ENCODE measurements at places on chromosomes 3 and 15. TPM values are rescaled to one million over a fixed set of nuclear protein-coding genes. Genes with fewer than 3 reads are reported as not detected.

DNA sequence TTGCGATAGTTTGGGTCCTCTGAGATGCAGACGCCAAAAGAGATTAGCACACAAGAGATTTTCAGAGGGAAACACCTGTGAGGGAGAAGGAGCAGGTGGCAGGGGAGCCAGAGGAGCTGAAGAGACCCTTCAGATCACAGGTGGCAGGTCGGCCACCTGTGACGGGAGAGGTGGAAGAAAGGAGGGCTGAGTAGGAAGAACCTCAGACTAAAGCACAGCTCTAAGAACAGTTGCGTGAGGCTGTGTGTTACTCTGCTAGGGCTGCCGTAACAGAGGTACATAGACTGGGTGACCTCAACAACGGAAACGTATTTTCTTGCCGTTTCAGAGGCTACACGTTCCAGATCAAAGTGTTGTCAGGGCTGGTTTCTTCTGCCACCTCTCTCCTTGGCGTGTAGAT is 38.5 kb downstream of the C2CD4A start:
- H3K4me1 ChIP-seq, result no peaks in the 10 kb centered on the region
- no peaks in the 10 kb centered on the region for H3K36me3 ChIP-seq

- H3K27ac ChIP-seq, result no peak overlapping the region
- no peak overlapping the region for H3K4me3 ChIP-seq
- no peak for DNase-seq
- no peaks in the 10 kb centered on the region for H3K27me3 ChIP-seq
These were observed 20.9 kb downstream of the KAT2B start for GRCh38 chr3:20060974-20061685.

- DNase-seq, result no peak
- no peaks in the 10 kb centered on the region for H3K27me3 ChIP-seq
- H3K36me3 ChIP-seq, result no peaks in the 10 kb centered on the region
- no peaks in the 10 kb centered on the region for H3K4me1 ChIP-seq
- H3K4me3 ChIP-seq, result no peak overlapping the region
These were observed 24.1 kb downstream of the CRABP1 start for GRCh38 chr15:78364233-78364632.

- no peak for DNase-seq
- no peaks in the 10 kb centered on the region for H3K27me3 ChIP-seq
- no peak overlapping the region for H3K4me3 ChIP-seq
- H3K36me3 ChIP-seq, result no peaks in the 10 kb centered on the region
- no peaks in the 10 kb centered on the region for H3K4me1 ChIP-seq
These were observed 52.4 kb downstream of the SPSB4 start for GRCh38 chr3:141103503-141103902.

- no peak for DNase-seq
- H3K27me3 ChIP-seq, result no peaks in the 10 kb centered on the region
- H3K4me1 ChIP-seq, result no peaks in the 10 kb centered on the region
- no peaks in the 10 kb centered on the region for H3K36me3 ChIP-seq
- no peak overlapping the region for H3K27ac ChIP-seq
These were observed 176.3 kb downstream of the ZMAT3 start for GRCh38 chr3:178895178-178895789.

DNA sequence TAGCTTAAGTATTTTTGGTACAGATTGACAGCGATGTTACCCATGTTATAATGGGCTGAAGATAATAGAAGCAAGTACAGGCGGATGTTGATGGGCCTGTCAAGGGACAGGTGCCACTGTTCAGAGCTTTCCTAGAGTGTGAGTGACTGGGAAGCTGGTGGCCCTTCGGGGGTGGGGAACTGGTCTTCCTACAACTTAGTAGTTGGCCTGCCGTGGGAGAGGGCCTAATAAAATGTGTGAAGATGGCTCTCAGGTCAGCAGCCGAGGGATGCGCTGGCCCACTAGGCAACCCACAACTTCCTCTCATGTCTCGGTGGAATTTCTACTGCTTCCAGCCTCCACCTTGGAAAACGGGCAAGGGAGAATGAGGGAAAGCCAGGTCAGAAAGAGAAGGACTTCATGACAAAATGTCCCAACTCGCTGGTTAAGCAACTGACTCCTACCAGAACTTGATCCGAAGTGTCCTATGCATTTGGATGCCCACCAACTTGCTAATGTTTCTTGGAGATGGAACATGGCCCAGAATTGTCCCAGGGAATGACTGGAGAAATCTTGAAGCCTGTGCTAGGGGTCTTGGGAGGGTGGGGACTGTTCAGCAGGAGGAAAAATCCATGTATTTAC is 1.4 kb downstream of the GYG1 start:
- peaks cover 24% of the 10 kb centered on the region for H3K4me1 ChIP-seq
- peak overlapping the region; percentile 81 for H3K4me3 ChIP-seq
- H3K27me3 ChIP-seq, result peaks cover 6% of the 10 kb centered on the region
- DNase-seq, result no peak
- no peaks in the 10 kb centered on the region for H3K36me3 ChIP-seq

DNA sequence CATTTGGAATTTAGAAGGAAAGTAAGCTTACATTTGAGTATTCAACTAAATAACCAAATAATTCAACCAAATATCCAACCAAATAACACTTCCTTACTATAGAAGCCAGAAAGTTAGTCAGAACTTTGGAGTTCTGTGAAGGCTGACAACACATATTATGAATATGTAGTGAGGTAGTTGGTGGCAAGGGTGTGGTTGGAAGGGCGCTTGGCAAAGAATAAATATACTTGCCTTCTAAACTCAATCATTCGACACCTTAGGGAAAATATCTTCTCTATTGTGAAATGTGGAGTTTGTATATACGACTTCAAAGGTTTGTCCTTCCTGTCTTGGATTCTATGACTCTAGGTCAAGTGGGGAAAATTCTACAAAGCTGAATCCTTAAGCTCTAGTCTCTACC is 111.7 kb upstream of the OSTN start:
- no peak overlapping the region for H3K4me3 ChIP-seq
- H3K36me3 ChIP-seq, result no peaks in the 10 kb centered on the region
- no peak for DNase-seq
- no peaks in the 10 kb centered on the region for H3K4me1 ChIP-seq

GRCh38 chr15:43151688-43152087 is 18.3 kb downstream of the TMEM62 start:
- no peak overlapping the region for H3K27ac ChIP-seq
- no peak overlapping the region for H3K4me3 ChIP-seq
- no peaks in the 10 kb centered on the region for H3K27me3 ChIP-seq
- no peaks in the 10 kb centered on the region for H3K4me1 ChIP-seq

Gene ROPN1
- total RNA-seq, result 0.27 TPM

Gene IGF2BP2
- total RNA-seq, result 87.4 TPM

Gene CYP1A2
- not detected for total RNA-seq

Gene ANKRD63
- total RNA-seq, result 0.74 TPM

Gene AGBL1
- total RNA-seq, result 0.03 TPM
